Stimulated activated CD8-positive, alpha-beta memory T cell treated with anti-CD3 and anti-CD28 coated beads, Interleukin-7, amount 100 ng/mL, for 1 hour (primary cell): ENCODE measurements at places on chromosomes 1 and 21.

DNA sequence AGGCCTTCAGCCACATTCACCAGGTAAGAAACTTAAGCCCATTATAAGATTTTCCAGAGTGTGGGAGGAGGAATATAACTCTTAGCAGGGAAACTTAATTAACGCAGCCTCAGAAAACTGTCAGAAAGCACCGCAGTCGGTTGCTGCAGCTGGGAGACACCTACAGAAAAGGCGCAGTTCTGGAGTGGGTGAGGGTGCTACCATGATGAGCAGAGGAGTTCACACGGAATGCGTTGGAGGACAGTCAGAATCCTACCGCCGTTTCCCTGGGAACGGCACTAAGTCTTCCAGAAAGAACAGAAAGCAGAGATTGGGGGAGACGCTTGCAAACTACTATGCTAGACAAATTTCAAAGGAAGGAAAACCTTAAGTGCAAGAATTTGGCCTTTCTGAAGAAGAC is 6.4 kb downstream of the ACTN2 start:
- DNase-seq: no peak

- DNase-seq: no peak
Measured at GRCh38 chr1:212783976-212784375, 7.6 kb downstream of the NSL1 start.

DNA sequence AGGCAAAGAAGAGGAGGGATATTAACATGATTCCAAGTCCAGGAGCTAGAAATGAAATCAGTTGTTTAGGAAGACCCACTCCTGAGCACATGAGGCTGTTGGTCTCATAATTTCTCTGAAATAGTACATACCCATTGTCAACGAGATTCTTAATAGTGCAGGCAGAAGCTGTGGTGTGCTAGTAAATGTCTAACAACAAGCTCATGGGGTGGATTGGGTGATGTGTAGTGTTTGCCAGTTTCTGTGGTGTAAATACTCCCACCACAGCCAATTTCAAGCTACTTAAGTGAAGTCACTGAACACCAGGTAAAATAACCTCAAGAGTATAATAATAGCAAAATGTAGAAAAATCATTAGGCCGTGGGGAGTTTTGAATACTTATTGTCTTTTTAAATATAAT is 42.0 kb downstream of the SYF2 start:
- DNase-seq: no peak

- peak; percentile 55 for DNase-seq
Measured at GRCh38 chr1:9874959-9875635, 35.0 kb downstream of the CTNNBIP1 start.

- DNase-seq: no peak
Measured at GRCh38 chr1:1973716-1974642, 29.6 kb downstream of the CFAP74 start.

DNA sequence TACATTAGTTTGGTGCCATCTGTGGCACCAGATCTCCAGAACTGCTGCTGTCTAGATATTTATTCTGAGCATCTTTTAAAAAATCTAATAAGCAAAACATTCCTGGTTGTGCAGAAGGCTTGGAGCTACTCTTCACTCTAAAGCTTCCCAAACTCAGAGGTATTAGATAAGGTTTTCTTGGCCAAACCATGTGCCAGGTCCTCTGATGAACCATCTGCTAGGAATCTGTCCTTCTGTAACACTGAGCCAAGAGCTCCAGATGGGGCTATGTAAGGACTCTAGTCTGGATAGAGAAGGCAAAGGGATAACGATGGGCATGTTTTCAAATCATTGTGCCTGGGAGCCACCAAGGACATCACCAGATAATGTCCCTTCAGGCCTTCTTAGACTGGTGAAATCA is 410.6 kb downstream of the NTNG1 start:
- DNase-seq: no peak

DNA sequence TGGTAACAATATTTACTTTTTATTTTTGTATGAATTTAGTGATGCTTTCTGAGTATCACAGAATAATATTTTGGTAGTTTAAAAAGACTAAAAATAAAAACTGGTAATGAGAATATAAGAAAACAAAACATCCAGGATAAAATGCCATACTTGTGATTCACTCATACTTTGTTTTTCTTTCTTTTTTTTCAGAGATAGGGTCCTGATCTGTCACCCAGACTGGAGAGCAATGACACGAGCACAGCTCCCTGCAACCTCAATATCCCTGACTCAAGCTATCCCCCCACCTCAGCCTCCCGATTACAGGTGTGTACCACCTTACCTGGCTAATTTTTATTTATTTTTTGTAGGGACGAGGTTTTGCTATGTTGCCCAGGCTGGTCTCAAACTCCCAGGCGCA is 64.2 kb upstream of the ADAM30 start:
- DNase-seq: no peak

DNA sequence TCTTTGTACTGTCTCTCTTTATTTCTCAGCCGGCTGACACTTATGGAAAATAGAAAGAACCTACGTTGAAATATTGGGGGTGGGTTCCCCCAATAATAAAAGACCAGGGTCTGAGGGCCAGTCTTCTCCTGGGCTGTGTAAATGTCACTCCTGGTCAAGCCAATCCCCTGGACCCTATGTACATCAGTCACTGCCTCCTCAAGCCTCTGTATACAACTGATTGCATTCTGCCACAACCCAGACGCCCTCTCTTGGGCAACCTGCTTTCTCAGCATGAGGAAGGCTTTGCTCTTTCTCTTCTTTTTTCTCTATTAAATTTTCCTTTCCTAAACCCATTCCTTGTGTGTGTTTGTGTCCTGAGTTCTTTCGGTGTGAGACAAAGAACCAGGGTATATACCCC is 84.1 kb upstream of the SERBP1 start:
- no peak for DNase-seq

GRCh38 chr1:175763797-175764196 is 20.4 kb upstream of the TNR start:
- no peak for DNase-seq

DNA sequence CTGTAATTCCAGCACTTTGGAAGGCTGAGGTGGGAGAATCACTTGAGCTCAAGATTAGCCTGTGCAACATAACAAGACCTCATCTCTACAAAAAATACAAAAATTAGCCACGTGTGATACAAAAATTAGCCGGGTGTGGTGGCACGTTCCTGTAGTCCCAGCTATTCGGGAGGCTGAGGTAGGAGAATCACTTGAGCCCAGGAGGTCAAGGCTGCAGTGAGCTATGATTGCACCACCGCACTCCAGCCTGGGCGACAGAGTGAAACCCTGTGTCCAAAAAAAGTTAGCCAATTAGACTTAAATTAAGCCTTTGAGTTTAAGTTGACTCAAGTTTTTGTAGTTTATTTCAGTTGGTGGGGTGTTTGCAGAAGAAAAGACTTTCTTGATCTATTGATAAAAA is 11.8 kb downstream of the CXADR start:
- no peak for DNase-seq

GRCh38 chr1:203170625-203171330 is 4.8 kb downstream of the MYBPH start:
- DNase-seq: no peak
